ENCODE measurements at places on chromosomes 7 and 10.

DNA sequence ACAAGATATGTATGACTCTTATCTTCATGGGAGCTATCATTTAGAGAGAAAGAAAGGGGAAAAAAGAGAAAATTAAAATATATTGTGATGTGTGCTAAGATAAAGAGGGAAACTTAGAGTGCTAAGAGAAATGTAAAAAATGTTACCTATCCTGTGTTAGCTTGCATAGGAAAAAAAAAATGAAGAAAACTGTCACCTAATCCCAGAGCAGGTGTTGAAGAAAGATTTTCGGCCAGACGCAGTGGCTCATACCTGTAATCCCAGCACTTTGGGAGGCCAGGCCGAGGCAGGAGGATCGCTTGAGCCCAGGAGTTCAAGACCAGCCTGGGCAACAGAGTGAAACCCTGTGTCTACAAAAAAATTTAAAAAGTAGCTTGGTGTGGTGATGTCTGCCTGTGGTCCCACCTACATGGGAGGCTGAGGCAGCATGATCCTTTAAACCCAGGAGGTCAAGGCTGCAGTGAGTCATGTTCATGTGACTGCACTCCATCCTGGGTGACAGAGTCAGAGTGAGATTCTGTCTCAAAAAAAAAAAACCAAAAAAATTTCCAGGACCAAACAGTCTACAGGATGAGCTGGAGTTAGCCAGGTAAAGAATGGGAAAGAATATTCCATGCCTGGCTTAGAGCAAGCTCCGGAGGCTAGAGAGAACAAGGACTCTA lies 2.4 kb upstream of the MKLN1 start:
- DNase-seq, result no peak

GRCh38 chr10:17056781-17057428 lies 72.7 kb downstream of the CUBN start:
- no peak for DNase-seq

DNA sequence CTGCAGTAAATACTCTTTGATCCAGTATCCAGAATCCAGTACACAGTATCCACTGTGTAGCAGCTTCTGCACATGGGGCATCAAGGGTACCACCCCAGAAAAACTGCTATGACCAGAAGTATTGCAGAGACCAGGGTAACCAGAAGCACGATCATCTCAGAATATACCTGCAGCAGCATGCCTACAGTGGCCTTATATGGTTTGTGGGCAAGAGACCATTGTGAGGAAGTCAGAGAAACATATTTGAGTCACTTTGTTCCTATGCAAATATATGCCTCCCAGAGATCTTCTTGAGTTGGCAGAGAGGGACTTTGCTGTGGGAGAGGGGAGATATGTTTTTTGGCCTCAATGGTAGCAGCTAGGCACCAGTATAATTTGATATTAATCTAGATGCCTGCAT lies 206.4 kb upstream of the LRRTM3 start:
- no peak for DNase-seq

GRCh38 chr10:33303988-33304387 lies 30.5 kb downstream of the NRP1 start:
- no peak for DNase-seq

DNA sequence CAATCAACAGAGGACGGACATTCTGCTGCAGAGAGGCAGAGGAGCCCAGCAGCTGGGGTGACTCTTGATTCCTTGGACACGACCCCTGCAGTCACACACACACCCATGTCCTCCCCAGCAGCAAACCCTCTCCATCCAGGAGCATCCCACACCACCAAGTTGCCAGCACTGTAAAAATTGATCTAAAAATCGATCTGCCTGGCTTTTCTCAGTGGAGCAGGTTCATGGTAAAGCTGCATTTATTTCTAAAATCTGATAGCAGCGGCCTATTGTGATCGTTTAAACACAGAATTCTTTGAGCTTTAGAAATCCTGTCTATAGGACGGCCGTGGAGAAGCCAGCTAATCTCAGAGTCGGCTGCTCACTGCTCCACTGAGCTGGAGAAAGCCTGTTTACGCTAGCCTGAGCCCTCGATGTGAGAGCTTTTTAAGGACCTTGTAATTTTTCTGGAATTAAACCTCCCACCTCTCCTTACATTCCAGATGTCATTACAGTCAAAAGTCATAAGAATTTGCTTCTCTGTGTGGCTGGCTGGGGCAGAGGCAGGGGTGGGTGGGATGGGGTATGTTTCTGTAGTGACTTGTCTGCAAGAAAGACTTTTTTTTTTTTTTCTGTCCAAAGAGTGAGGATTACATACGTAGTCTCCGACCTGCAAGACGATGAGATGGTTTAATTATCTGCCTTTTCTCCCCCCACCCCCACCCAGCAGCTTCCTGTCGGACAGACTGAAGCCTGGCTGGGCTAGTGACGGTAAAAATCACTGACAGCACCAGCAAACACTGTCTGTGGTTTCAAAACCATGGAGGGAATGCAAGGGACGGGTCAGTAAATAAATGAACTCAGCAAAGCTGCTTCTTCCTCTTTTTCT lies 31.6 kb downstream of the TRIM8 start:
- DNase-seq, result no peak

DNA sequence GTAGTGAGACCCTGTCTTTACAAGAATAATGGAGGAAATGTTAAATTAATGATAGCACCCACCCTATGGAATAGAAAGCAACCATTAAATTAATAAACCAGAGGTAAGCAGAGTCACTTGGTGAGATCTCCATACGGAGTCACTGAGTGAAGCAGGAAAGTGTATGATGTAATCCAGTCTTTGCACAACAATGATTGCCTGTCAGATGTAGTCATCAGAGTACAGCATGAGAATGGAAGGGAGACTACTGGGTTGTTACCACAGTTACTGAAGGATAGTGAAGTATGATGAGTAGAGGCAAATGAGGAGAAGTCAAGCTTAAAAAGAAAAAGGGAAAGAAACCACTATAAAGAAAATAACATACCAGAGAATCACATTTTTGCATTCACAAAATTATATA lies 371.9 kb upstream of the SHH start:
- DNase-seq, result no peak

DNA sequence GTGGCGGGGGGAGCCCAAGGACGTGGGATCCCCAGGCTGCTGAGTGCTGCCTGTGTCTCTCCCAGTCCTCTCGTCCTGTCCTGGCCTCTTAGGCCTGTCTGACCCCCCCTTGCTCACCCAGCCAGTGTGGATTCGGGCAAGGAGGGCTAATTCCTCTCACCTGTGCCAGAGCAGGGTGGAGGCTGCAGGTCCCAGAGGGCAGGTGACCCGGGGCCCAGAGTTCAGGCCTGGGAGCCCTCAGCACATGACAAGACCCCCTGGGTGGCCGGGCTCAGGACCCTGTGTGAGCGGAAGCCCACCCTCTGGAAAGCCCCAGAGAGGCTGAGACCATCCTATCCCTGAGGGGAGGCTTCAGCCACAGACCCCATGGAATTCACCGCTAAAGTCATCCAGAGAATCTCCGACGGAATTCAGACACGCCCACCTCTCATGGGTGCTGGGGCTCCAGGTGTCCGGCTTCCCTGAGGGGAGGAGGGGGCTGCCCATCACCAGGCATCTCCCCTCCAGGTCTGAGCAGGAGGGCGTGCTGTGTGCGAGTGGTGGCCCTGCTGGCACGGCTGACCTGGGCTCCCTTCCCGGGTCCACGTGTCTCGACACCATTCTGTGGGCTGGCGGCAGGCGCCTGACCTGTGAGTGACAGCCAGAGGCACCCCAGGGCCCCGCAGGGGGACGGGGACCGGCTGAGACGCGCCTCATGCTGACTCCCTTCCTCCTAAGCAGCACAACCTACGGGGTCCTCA lies 5.0 kb downstream of the KNDC1 start:
- no peak for DNase-seq

DNA sequence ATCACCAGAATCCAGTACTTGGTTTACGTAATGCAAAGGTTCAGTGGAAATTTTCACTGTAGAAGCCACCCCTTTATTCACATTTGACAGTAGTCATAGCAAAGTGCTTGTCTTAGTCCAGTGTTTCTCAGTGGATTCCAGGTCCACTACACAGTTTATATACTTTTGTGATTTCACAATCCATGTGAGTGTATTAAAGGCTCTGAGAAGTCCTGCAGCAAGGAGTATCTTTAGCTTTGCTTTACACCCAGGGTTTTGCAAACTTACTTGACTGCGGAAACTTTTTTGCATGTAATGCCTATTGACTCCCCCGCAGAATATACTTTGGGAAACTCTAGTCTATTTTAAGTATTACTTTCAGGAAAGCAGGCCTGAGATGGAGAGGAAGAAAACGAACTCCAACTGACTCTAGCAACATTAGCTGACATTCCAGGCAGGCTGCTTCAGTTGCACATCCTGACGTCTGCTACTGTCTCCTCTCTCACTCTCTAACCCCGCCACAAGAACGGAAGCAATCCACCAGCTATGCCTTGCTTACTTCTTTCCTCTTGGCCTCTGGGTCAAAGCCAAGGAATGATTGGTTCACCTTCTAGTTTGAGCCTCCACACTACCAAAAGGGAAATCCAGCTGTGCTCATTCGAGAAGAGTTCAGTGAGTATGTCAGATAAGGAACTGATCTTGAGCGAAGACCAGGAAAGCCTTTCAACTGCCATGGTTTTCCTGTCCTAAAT lies 6.2 kb downstream of the PLXNA4 start:
- no peak for DNase-seq

- DNase-seq, result no peak
These were observed 38.8 kb downstream of the GSDME start for GRCh38 chr7:24718431-24718831.

- no peak for DNase-seq
These were observed 122.0 kb downstream of the TRRAP start for GRCh38 chr7:99000196-99000903.

GRCh38 chr10:59907918-59908807 lies 1.8 kb upstream of the CCDC6 start:
- peak; percentile 33 for DNase-seq

DNA sequence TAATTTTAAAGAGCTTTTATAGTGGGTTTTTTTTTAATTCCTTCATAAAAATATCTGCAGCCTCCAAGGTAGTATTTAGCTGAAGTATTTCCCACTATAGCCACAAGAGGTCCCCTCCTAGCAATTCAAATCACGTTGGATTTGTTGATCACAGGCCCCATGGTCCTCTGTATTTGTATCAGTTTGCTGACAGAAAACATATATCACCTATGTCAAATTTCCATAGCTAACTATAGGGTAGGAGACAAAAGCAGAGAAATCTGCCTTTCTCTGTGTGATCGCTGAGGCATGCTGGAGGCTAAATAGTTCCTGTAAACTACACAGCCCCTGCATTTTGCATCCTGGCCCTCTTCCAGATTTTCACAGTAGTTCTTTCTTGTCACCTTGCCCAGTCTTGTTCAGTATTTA lies 1.7 kb upstream of the CTNNA3 start:
- no peak for DNase-seq

DNA sequence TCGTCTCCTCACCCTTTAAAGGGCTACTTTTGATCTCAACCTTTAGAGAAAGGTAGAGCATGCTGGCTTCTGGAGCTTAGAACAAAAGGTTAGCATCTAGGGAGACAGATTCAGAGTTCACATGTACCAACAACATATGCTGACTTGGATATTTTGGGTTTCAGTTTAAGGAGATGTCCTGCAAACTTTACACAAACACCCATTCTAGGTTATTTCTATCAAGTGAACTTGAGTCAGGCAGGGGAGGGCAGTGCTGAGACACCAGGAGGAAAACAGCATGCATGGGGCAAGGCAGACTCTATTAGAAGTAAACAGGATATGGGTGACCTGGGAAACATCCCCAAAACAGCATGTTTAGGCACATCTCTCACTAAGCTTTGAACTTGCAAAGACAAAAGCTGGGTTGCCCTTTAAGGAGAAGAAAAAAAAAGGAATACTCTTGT lies 43.8 kb downstream of the ARL4A start:
- no peak for DNase-seq
